Activated CD8-positive, alpha-beta memory T cell treated with anti-CD3 and anti-CD28 coated beads for 1 hour (primary cell): ENCODE measurements at places on chromosomes 2 and 18.

DNA sequence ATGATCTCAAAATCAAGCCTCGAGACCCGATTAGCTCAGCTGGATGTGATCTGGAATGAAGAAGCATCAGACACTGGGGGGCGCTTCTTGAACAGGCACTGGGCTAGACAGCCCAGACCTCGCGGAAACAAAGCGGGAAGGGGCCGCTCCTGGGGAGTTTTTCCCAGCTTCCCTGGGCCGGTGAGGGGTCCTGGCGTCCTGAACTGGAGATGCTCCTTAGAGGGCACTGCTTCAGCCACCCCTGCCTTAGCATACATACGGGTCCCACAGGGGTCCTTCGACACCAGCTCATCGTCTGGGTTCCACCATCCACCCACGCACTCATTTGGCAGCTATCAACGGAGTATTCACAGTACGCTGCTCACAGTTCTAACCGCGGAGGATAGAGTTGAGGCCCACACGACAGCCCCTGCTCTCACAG, 146.7 kb downstream of the TSN start:
- no peak for DNase-seq

- DNase-seq = no peak
Observed at GRCh38 chr2:106156305-106157296, 37.5 kb downstream of the UXS1 start.

DNA sequence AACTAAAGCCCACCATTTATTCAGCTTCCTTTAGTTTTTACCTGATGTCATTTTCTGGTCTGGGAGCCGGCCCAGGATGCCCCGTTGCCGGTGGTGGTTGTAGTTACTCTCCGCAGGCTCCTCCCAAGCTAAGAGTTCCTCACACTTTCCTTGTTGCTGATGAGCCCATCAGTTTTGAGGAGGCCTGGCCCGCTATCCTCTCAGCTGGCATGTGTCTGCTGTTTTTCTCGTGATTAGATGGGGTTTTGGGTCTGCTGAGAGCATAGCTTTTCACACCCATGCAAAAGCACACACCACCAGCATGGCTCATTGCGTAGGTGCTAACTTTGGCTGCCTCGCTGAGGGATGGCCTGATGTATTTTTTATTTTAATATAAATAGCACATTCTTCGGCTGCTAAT, 72.1 kb downstream of the PSMG2 start:
- DNase-seq = no peak

DNA sequence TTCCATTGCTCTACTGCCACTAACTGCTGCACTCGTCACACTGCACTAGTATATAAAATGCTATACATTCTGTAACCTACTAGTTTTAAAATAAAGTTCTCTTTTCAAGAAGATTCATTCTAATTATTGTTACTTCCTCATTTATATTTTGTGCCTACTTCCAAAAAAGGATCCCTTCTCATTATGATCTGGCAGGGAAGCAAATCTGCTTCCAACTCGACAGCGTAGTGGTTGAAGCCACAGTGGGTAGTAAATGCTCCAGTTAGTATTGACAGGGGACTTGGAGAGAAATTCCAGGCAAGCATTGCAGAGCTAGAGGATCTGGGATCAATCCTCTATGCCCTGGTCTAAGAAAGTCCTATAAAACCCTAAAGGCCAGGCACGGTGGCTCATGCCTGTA, 53.3 kb upstream of the AP1S3 start:
- no peak for DNase-seq

- no peak for DNase-seq
Observed at GRCh38 chr2:233418761-233419546, 64.7 kb downstream of the DGKD start.

DNA sequence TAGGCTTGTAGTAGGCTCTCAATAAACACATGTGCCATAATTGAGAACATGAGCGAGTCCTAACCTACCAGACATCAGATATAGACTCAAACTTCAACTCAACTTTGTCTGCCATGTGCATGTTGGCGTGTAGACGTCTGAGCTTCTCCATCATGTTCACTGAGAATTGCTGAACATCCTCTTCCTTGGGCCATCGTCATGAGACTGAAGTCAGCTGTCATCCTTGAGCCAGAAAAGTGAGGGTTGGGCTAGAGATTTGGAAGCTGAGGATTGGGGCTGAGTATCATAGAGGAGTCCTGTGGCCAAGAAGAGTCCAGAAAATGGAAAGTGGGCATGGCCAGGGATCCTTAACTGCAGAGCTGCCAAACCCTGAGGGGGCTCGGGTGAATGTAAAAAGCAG, 7.8 kb upstream of the EFR3B start:
- DNase-seq = no peak

- DNase-seq = peak; percentile 72
Observed at GRCh38 chr2:55419679-55420438, at the start of gene CCDC88A. TSS of gene CCDC88A (minus strand) at chr2:55419856. CDS start at chr2:55419079, 777 bp downstream.

- DNase-seq = no peak
Observed at GRCh38 chr2:65686928-65687521, 254.6 kb upstream of the SPRED2 start.

- DNase-seq = no peak
Observed at GRCh38 chr2:147657086-147658000, 187.5 kb upstream of the ACVR2A start.
